ENCODE measurements at places on chromosomes 13 and 19. TPM values are rescaled to one million over a fixed set of nuclear protein-coding genes. Genes with fewer than 3 reads are reported as not detected.

CELF5 gene
- polyA plus RNA-seq: 0.01 TPM

UBAC2 gene
- 33.0 TPM for polyA plus RNA-seq

SOX1 gene
- polyA plus RNA-seq: not detected

LEUTX gene
- not detected for polyA plus RNA-seq

SF3A2 gene
- polyA plus RNA-seq: 34.2 TPM

ARHGAP33 gene
- 6.0 TPM for polyA plus RNA-seq

GAPDHS gene
- not detected for polyA plus RNA-seq

LRRC8E gene
- 4.1 TPM for polyA plus RNA-seq

ZNF563 gene
- 1.1 TPM for polyA plus RNA-seq

SHISA7 gene
- 0.07 TPM for polyA plus RNA-seq

GSK3A gene
- polyA plus RNA-seq: 20.9 TPM

B3GNT8 gene
- 1.6 TPM for polyA plus RNA-seq

CEACAM1 gene
- 11.4 TPM for polyA plus RNA-seq

KCNJ14 gene
- polyA plus RNA-seq: 0.58 TPM

ZNF486 gene
- 2.9 TPM for polyA plus RNA-seq

DPP9 gene
- 23.4 TPM for polyA plus RNA-seq

ZNF254 gene
- polyA plus RNA-seq: 4.2 TPM

BEST2 gene
- not detected for polyA plus RNA-seq

DLL3 gene
- polyA plus RNA-seq: not detected

ZNF880 gene
- 5.7 TPM for polyA plus RNA-seq

NOVA2 gene
- polyA plus RNA-seq: 0.49 TPM

CCDC169 gene
- polyA plus RNA-seq: 0.21 TPM

SBSN gene
- 0.15 TPM for polyA plus RNA-seq

ANKRD24 gene
- polyA plus RNA-seq: 2.2 TPM

KIR2DL3 gene
- 0.04 TPM for polyA plus RNA-seq

SERPINE3 gene
- 0.07 TPM for polyA plus RNA-seq

All from adipose tissue (tissue), 3 donors.